Panc1 (cell line): ENCODE measurements at places on chromosomes 7 and 10. TPM values are rescaled to one million over a fixed set of nuclear protein-coding genes. Genes with fewer than 3 reads are reported as not detected.

DNA sequence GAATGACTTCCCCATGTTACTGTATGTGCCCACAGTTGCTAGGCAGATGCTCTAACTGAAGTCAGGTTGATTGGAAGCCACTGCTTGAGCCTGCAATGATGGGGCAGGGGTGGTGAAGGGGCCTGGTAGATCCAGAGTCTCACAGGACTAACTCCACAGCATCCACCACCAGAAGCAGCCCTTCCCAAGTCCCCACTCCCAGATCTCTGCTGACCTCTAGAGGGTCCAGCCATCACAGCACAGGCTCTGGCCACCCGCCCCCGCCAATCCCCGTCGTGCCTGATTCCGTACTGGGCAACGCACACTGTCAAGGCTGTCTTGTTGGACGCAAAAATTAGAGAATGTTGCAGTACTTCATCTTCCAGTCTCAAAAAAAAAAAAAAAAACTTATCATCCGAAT, 136.8 kb upstream of the PDE1C start:
- H3K4me1 ChIP-seq = no peaks in the 10 kb centered on the region
- no peak overlapping the region for H3K4me3 ChIP-seq
- H3K27me3 ChIP-seq = peaks cover 13% of the 10 kb centered on the region
- H3K36me3 ChIP-seq = no peaks in the 10 kb centered on the region

DNA sequence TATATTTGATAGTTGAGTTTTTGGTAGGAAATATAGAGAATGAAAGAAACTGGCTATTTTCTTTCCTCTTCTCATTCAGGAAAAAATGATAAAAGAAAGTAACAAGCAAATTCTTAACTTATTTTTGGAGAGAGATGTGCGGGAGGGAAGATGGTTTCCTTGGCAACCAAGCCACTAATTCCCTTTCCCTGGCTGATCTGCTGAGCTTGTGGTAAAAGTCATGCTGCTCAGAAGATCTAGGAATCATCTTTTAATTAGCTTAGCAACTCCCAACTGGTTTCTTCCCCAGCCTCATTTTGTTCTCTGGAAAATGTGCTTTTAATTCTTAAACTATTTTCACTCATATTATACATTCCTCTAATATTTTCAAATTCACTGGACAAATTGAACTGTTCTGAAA, 11.8 kb downstream of the UROS start:
- no peaks in the 10 kb centered on the region for H3K4me1 ChIP-seq
- no peak overlapping the region for H3K27ac ChIP-seq
- DNase-seq = no peak
- no peak overlapping the region for H3K4me3 ChIP-seq
- no peaks in the 10 kb centered on the region for H3K27me3 ChIP-seq
- H3K36me3 ChIP-seq = peaks cover 20% of the 10 kb centered on the region

MLXIPL gene
- total RNA-seq = 7.2 TPM

ACBD5 gene
- 18.4 TPM for total RNA-seq

DRGX gene
- total RNA-seq = 0.15 TPM
